Ascending aorta (tissue), 2 donors: ENCODE measurements at places on chromosomes 4 and X. TPM values are rescaled to one million over a fixed set of nuclear protein-coding genes. Genes with fewer than 3 reads are reported as not detected.

GRCh38 chr4:47686294-47686872, 151.5 kb downstream of the CORIN start:
- H3K27ac ChIP-seq = no peak overlapping the region
- H3K4me1 ChIP-seq = no peaks in the 10 kb centered on the region
- no peaks in the 10 kb centered on the region for H3K27me3 ChIP-seq
- DNase-seq = no peak
- H3K36me3 ChIP-seq = no peaks in the 10 kb centered on the region
- no peak overlapping the region for H3K4me3 ChIP-seq

Gene CXCR3
- total RNA-seq = not detected

DNA sequence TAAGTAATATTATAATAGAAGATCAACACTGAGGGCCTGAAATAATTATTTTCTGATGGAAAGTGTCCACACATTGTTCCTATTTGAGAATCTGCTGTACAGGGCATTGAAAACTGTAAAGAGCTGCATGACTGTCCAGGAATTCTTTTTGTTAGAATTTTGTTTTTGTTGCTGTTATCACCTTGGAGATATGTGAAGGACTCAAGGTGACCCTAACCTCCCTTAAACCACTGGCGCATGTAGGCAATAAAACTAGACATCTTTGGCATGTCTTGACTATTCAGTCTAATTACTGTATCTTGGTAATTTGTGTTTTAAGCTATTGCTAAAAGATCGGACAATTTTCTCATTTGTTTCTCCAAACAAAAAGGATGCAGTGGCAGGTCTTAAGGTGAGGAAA, 55.5 kb upstream of the SMIM10 start:
- no peak for DNase-seq
- H3K4me3 ChIP-seq = no peak overlapping the region
- H3K27ac ChIP-seq = no peak overlapping the region
- no peaks in the 10 kb centered on the region for H3K4me1 ChIP-seq
- no peaks in the 10 kb centered on the region for H3K36me3 ChIP-seq
- no peaks in the 10 kb centered on the region for H3K27me3 ChIP-seq

DNA sequence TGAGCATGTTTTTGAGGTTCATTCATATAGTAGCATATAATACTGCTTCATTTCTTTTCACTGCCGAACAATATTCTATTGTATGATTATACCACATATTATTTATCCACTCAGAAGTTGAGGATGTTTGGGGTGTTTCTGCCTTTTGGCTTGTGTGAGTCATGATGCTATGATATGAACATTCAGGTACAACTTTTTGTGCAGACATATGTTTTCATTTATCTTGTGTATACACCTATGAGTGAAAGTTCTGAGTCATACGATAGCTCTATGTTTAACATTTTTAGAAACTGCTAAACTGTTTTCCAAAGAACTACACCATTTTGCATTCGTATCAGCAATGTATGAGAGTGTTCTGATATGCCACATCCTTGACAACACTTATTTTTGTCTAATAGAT, 57.7 kb downstream of the SHROOM4 start:
- DNase-seq = no peak
- no peaks in the 10 kb centered on the region for H3K27me3 ChIP-seq
- H3K36me3 ChIP-seq = no peaks in the 10 kb centered on the region
- H3K4me3 ChIP-seq = no peak overlapping the region
- no peaks in the 10 kb centered on the region for H3K4me1 ChIP-seq

DNA sequence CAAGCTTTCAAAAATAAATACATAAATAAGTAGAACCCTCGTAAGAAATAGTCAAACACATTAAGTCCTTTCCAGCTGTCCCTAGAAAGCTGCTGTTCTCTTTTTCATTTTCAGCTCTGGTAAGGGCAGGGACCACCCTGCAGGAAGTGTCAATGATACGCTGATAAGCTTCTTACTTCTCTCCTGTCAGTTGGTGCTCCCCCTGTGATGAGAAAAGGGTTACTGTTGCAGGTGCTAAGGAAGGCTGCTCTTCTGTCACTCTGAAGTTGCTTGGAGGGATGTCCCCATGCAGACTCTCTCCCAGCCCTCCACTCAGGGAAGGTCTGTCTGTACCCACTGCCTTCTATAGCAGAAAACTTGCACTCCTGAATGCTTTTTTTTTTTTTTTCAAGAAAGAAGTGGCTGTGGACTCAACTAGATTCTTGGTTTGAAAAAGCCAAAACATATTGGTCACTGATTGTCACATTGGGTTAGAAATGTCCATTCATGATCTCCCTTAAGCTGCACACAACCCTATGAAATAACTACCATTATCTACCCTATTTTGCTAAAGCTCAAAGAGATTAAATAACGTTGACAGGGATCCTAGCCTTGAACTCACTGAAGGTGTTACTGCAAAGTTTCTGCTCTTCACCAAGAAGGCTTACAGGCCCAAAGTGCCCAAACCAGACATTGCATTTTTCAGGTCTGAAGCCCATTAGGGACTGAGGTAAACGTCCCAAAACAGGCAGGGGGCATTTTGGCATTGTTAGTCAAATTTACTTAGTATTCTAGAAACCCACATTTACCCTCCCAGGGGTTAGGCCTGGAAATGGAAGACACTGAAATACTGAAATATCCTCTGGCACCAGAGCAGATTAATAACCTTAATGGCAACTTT, 1.2 kb downstream of the CXCL3 start:
- H3K27ac ChIP-seq = no peak overlapping the region
- no peak for DNase-seq
- H3K27me3 ChIP-seq = no peaks in the 10 kb centered on the region
- no peaks in the 10 kb centered on the region for H3K36me3 ChIP-seq
- no peak overlapping the region for H3K4me3 ChIP-seq
- H3K4me1 ChIP-seq = peaks cover 3% of the 10 kb centered on the region

Gene OCRL
- 22.4 TPM for total RNA-seq

Gene FIP1L1
- 20.4 TPM for total RNA-seq

DNA sequence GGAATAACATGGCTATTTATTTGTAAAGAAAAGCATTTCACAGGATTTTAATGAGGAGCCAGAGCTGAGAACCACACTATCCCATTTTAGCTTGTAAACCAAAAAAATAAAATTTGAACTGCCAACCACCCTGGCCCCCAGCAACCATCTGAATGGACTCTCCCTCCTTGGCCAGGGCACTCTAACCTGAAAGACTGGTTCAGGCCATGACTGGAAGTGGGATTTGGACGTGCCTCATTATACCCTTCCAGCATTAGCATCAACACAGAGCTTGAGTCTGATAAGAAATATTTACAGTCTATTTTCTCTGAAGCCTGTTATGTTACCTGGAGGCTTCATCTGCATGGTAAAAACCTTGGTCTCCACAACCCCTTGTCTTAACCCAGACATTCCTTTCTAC, 30.0 kb downstream of the METAP1 start:
- no peak overlapping the region for H3K4me3 ChIP-seq
- H3K27me3 ChIP-seq = no peaks in the 10 kb centered on the region
